Osteoblast (primary cell): ENCODE measurements at places on chromosomes 2 and 18.

GRCh38 chr2:232061265-232061664 lies 99.8 kb downstream of the DIS3L2 start:
- no peak for DNase-seq

DNA sequence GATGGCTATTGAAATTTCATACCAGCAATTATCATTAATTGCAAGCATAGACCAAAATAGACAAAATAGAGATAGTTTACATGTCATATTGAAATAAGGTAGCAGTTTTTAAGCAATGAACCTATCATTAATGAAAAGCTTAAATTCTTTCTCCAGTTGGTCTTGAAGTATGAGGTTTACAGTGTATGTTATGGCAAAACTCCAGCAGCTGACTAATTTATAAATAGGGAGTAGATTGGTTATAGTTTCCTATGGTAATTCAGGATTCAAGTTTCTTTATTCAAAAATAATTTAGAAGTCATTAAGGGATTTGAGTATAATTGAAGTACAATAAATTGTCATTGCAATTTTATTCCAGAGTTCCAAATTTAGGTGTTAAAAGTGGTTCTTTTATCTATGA lies 69.6 kb upstream of the COL5A2 start:
- peak; percentile 18 for DNase-seq

GRCh38 chr18:49249521-49249920 lies 210.9 kb downstream of the DYM start:
- DNase-seq = peak; percentile 76

- no peak for DNase-seq
Observed at GRCh38 chr18:58953627-58954026, 89.0 kb downstream of the ZNF532 start.

DNA sequence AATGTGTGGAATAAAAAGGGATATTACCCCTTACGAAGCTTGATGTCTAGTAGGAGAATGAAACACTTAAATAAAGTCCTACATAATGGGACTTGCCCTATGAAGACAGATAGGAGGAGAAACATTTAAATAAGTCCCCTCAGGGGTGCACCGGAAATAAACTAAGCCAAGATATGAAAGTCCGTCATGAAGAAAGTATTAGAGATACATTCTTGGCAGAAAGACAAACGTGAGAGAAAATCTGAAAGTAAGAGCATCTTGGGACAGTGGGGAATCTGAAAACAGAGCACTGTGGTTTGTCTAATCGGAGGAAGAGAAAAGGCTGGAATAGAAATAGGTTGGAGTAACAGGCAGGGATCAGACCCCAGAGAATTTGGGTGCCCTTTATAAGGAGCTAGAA lies 516.9 kb upstream of the DSEL start:
- no peak for DNase-seq

- DNase-seq = peak; percentile 85
Observed at GRCh38 chr2:217836901-217837491, 165.8 kb downstream of the TNS1 start.

DNA sequence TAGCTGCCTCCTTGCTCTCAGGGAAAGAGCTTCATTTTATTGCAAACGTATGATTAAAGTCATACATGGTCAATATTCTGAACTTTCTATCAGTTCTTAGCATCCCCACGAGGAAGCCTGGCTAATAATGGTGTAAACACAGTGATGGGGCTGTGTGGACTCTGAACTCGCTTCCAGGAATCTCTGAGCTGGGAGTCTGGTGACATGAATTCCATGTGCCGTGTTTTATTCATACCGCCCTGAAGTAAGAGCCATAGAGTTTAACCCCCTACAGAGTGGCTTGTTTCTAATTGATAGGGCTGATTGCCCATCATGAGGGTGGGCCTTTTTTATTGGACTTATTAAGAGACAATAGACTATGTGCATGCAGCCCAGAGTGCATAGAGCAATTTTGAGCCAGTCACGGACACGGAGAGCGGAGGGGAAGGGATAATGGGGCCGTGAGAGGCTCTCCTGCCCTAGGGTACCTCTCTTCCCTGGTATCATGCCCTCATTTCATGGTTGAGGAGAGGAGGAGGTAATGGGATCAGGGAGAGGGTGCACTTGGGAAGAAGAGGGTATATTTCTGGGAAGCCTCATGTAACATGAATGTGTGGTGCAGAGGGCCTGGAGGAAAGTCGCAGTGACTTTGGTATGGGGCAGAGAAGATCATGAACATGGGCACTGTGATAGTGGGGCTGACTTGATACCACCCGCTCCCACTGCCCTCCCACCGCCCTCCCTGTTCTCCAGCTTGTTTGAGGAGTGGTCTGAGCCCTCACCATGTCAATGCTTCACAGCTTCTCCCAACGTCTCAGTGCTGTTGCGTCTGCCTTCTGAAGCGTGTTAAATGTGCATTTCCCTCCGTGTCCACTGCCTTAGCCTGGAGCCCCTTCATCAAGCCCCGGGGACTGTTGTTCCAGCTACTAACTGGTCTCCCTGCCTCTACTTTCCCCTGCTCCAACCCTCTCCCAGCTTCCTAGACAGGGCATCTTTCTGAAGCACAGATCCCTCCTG lies 73.2 kb downstream of the IL1R2 start:
- DNase-seq = peak; percentile 63

- no peak for DNase-seq
Observed at GRCh38 chr2:200298816-200299215, 7.7 kb upstream of the SPATS2L start.

- peak; percentile 83 for DNase-seq
Observed at GRCh38 chr2:156434461-156435291, 1.5 kb upstream of the GPD2 start.

GRCh38 chr18:22705328-22705727 lies 227.8 kb upstream of the RBBP8 start:
- DNase-seq = peak; percentile 89
